ENCODE measurements at places on chromosomes 1 and 21. TPM values are rescaled to one million over a fixed set of nuclear protein-coding genes. Genes with fewer than 3 reads are reported as not detected.

The DHRS3 gene
- 44.8 TPM for total RNA-seq

GRCh38 chr1:159828176-159828575, 1.5 kb downstream of the SLAMF8 start:
- H3K4me3 ChIP-seq: no peak overlapping the region
- no peak for DNase-seq
- H3K27ac ChIP-seq: no peak overlapping the region

DNA sequence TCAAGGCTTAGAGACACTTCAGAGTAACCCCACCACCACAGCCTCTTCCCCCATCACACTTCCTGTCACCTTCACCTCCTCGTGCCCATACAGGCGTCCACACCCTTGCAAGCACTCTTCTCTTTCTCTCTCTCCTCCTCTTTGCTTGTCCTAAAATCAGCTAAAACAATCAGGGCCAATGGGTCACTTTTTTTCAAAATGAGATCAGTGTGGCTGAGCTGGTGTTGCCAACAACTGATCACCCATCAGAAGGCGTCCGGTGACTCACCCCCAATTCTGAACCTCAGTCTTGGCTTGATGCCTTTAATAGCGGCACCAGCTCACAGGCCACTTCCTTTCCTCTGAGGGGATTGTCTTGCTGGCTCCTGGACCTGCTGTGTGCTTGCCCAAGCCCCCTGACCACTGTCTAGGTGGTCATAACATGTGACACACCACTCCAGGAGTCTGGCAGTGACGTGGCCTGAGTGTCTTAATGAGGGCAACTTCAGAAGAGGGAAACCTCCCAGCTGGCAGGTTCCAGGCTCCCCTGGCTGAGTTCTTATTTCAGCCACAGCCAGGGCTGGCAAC, 1.6 kb downstream of the DRAXIN start:
- H3K27ac ChIP-seq: no peak overlapping the region
- no peaks in the 10 kb centered on the region for H3K4me1 ChIP-seq
- DNase-seq: no peak
- peaks cover 2% of the 10 kb centered on the region for H3K27me3 ChIP-seq

The CTNNBIP1 gene
- 21.9 TPM for total RNA-seq

The PACC1 gene
- 8.7 TPM for total RNA-seq

Measured in kidney (tissue), 22 donors.